ENCODE measurements at places on chromosomes 11 and 22.

DNA sequence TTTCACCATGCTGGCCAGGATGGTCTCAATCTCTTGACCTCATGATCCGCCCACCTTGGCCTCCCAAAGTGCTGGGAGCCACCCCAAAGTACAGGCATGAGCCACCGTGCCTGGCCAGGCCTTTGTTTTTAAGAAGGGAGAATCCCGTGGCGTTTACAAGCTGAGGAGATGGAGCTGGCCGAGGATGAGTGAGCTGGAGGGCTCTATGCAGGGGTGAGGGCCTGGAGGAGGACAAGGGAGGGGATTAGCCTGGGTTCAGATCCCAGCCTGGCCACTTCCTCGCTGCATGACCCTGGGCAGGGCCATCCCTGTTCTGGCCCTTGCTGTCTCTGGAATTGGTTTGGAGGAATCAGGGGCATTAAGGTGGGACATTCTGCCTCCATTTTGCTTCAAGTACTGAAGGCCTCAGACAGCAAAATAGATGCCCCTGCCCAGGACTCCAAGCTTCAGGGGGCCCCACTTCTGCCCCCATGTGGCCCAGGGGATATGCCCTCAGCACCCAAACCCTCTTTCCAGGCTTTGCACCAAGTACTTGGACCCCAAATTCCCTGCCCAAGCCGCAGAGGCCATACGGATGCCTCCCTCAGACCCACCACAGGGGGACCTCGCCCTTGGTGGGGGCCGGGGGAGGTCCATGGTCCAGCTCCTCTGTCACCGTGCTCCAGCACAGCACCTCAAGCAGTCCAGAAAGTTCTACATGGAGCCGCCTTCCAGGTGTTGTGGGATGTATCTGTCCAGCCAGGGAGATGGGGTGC lies 12.1 kb upstream of the LRP5 start:
- no peak for DNase-seq

DNA sequence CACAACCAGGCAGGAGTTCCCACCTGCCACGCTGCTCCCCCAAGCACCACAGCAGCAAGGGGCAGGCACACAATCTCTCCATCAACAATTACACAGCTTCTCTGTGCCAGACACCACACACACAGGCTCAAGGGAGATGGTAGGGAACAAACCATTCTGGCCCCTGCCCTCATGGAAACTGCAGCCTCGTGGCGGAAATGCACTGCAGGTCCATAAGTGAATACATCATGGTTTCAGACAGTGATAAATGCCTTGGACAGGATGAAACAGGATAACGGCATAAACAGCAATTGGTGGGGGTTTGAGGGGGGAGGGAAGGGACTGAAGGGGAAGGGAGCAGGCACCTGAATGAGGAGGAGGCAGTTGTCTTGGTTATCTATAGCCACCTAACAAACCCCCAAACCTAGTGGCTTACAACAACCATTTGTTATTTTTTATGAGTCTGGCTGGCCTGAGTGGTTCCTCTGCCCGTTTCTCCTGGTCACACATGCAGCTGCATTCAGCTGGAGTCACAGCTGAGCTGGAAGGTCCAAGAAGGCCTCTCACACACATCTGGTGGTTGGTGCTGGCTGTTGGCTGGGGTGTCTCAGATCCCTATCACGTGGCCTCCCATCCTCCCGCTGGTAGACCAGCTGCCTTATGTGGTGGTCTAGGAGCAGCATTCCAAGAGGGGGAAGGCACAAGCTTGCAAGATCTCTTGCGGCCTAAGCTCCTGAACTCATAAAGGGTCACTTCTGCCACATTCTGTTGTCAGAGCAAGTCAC lies 15.0 kb upstream of the YWHAH start:
- no peak for DNase-seq

- no peak for DNase-seq
Observed at GRCh38 chr22:44691796-44692661, 10.0 kb upstream of the PRR5 start.

- no peak for DNase-seq
Observed at GRCh38 chr11:110373051-110373702, 56.6 kb upstream of the FDX1 start.

DNA sequence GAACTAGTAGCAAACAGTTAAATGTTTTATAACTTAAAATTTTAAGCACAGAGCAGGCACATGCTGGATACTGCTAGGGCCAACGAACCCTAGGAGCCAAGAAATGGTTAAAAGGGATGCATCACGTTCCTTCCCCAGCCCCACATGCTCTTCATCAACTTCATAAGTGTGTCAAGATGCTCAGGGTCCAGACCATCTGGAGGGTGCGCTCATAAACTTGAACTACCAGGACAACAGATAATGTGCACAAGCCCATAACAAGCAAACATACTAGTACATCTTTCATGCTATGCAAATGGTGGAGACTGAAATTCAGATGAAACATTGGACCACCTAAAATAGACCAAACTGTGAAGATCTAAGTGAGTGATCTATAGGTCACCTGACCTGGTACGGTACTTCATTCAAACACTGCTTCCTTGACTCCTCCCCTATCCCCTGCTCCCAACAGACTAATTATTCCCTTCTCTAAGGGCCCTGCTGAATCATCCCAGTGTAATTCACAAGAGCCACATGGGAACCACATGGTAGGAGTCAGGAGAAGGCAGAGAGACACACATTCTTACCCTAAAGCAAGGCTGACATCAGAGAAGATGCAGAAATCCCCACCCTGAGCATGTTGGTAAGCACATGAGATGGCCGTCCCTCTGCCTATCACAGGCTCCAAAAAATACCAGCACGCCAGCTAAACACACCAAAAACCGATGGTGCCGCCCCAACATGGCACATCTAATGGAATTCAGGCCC lies 83.9 kb downstream of the ETS1 start:
- no peak for DNase-seq
